ENCODE measurements at places on chromosomes 7 and 10.
A peak's percentile ranks its signal among the peaks of the same experiment; 100 is the strongest.

- DNase-seq = no peak
Measured at GRCh38 chr7:158828133-158829020, 932 bp downstream of the ESYT2 start.

DNA sequence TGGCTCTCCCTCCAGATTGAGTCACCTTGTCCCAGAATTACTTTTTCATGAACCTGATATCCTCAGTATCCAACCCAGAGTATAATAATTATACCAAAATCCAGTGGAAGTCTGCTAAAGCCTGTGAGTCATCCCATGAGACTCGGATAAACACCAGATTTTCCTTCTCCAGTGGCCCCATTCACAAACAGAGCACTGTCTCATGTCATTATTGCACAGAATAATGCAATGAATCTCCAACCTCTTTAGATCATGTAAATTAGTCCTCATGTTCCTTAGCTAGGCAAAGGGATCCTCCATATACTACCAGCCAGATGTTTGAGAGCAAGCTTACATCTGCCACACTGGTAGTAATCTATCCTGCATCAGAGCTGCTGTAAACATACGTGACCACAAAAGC is 89.0 kb downstream of the AMPH start:
- no peak for DNase-seq

DNA sequence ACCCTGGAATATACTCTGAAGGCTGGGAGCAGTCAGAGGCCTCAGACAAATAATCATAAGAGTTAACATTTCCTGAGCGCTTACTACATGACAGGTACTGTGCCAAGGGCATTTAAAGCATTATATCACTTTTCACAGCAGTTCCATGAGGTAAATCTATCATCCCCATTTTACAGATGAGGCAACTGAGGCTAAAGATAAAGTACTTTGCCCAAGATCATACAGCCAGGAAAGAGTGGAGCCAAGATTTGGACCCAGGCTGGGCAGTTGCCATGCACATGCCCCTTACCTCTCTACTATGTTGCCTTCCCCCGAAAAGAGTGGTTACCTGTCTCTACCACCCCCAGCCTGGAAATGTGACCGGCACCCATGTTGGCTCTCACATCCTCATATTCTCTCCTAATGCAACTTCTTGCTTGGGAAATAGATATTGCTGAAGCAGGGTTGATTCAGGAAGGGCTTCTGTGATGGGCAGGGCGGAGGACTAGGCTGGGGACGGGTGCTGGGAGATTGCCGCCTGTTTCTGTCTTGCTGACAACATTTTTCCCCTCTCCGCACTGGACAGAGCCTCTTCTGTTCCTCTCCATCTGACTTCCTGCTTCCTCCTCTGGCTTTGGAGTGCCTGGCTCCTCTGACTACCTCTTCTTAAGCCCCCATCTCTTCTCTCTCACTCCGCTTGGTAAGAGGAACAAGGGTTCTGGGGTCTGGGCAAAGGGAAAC is 13.8 kb downstream of the SMO start:
- no peak for DNase-seq

GRCh38 chr7:92044148-92044547 is 90.1 kb downstream of the CYP51A1 start:
- DNase-seq = no peak

GRCh38 chr10:114289096-114289436 is 50.0 kb downstream of the VWA2 start:
- DNase-seq = no peak

DNA sequence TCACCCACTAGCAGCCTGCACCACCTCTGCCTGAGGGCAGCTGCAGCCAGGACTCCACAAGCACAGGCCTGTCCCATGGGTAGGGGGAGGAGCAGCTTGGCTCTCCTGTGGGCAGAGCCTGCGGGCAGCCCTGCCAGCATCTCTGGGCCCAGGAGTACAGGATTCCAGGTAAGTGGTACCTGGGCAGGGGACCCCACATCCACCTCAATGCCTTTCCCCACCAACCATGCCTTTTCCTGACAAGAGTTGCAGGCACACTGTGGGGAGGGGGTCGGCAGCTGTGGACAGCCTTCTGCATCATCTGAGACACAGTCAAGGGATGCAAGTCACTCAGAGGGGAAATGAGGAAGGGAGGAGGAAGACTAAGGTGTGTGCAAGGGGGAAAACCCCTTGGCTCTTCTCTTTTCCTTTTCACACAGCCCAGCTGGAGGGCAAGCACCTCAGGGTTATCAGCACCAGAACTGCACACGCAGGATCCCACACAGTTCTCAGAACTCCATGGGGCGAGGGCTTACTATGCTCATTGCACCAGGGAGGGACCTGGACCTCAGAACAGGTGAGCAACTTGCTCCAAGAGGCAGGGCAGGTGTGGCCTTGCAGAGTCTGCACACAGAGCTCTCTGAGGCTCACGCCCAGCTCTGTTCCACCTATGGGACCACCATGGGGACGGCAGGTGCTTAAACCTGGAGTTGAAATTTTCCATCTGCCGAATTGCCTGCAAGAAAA is 16.5 kb upstream of the ANTXRL start:
- DNase-seq = no peak

DNA sequence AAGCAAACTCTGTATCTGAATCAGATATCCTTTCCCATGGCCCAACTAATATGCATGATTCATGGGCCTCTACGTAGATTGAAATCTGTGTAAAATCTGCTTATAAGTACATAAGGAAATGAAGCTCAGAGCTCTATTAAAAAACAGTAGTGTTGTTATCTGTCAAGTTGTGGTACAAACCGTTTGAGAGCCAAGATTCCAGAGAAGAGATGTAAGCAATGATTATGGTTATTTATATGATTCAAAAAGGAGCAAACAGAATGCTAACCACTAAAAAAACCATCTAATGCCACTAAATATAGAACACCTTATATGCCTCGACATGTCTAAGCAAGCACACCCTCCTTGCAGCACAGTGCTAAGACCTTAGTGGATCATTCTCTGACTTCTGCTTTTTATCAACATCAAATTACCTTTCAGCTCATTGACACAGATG is 26.6 kb downstream of the RPP38 start:
- DNase-seq = no peak

DNA sequence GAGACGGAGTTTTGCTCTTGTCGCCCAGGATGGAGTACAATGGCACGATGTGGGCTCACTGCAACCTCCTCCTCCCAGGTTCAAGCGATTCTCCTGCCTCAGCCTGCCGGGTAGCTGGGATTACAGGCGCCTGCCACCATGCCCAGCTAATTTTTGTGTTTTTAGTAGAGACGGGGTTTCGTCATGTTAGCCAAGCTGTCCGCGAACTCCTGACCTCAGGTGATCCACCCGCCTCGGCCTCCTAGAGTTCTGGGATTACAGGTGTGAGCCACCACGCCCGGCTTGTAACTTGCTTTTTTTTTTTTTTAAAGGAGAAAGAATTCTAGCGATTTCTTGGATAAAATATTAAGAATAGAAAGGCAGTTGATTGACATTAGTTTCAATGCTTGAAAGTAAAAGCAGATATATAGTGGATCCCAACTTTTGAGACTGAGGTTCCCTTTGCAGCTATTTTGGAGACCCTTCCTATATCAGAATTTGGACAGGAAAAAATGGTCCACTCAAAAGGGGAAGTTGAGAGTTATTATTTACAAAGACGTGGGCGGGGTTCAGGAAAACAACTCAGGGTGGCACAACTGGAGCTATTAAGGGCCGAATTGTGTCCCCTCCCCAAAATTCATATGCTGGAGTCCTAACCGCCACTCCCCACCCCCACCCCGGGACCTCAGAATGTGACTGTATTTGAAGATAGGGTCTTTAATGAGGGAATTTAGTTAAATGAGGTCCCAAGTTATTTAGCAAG is 1.3 kb upstream of the ERCC6 start:
- no peak for DNase-seq

GRCh38 chr7:138460176-138460648 is at the start of gene TRIM24:
Gene TRIM24, plus strand, starts transcription at chr7:138460259. Its CDS starts 290 bp downstream, at chr7:138460549.
- peak; percentile 99 for DNase-seq

- no peak for DNase-seq
Measured at GRCh38 chr10:129402459-129402858, 64.6 kb upstream of the MGMT start.

DNA sequence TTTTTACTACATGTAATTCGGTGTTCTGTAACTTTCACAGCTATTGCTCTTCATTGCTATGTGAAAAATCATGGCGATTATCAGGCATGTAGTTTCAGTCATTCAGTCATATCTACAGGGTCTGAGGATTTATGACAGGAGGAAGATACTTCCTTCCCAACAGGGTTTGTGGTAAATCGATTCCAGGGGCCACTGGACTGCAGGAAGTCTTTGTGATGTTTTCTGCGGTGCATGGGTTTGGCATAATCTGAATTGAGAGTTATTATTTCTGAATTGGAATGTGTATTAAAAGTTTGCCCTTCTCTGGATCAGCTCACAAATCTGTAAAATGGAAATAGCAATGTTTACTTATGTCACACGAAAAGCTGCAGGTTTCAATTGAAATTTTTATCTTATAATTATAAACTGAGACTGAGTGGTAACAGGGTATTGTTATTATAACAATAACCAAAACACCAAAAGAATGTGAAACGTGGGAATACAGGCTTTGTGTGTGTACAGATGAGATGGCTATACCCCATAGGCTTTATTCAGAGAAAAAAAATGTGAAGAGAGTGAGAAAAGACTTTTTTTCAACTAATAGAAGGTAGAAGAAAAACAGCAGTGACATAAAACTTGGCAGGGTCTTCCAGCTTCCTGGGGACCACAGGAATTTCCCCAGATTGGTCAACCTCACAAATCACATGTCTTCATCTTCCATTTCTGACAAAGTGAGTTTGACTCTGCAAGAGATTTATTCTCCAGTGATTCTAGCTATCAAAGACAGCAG is 307.7 kb upstream of the NFE2L3 start:
- DNase-seq = no peak

- no peak for DNase-seq
Measured at GRCh38 chr7:41688906-41689305, 14.0 kb downstream of the INHBA start.

GRCh38 chr7:94923412-94923811 is 16.0 kb downstream of the PPP1R9A start:
- no peak for DNase-seq

- no peak for DNase-seq
Measured at GRCh38 chr7:13092708-13093005, 405.2 kb downstream of the ARL4A start.

- DNase-seq = no peak
Measured at GRCh38 chr10:80421050-80421706, 12.8 kb downstream of the PRXL2A start.

- DNase-seq = no peak
Measured at GRCh38 chr7:14480281-14480680, 422.3 kb downstream of the DGKB start.

DNA sequence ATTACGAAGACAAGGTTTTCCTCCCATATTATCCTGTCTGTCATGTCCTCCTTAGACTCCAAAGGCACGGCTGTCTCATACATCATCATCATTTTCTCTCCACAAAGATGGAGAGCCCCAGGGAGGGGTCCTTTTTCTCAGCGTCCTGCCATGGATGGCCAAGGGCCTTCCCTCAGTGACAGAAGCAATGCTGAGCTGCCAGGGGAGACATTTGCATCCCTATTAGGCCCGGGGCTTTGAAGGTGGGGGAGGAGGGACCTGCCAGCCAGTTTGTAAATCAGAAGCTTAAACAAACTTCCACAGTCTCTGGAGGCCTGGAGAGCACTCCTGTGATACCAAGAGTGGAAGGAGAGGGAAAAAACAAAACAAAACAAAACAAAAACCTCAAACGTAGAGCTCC is 112.4 kb upstream of the ADO start:
- DNase-seq = no peak

GRCh38 chr10:77836299-77836820 is 90.2 kb downstream of the DLG5 start:
- DNase-seq = no peak

DNA sequence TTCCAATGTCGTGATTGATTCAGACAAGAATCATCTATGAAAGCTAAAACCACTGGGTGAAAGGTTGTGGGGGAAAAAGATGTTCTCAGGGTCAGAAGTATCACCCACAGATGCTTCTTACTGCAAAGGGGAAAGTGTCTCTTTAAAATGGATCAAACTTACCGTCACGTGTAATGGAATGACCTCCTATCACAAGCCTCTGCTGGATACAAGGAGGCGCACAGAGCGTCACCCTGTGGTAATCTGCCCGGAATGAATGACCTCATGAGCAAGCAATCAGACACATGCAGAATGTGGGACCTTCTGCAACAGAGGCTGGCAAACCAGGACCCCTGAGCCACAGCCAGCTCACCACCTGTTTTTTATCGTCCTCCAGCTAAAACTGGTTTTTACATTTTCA is 33.0 kb downstream of the WIPF3 start:
- no peak for DNase-seq

DNA sequence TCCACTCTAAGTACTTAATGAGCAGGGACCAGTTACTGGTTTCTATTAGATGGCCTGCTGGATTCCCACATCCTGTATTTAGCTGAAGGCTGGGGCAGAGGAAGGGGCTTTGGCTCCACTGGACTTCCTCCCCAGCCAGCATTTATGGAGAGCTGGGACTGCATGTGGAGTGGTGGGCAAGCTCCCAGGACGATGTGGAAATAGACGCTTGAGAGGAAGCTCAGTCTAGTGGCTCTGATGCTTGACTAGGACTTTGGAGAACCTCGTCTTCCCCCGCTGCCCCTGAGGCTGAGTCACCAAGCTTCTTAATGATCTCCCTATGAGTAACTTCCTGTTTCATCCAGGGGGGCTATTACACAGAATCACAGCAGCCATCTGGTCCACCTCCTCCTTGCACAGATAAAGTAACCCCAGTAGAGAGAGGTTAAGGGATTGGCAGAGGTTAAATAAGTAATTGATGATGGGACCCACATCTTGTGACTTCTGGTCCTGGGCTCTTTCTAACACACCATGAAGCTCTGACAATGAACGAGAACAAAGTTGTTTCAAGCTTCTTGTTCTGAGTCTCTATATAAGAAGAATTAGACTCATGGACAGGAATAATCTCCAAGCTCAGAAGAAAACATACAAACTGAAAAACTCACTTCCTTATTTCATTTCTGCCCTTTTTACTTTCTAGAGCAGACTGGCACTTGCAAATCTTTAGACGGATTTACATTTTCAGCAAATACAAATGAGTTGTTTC is 126.2 kb downstream of the PRPF18 start:
- DNase-seq = no peak

DNA sequence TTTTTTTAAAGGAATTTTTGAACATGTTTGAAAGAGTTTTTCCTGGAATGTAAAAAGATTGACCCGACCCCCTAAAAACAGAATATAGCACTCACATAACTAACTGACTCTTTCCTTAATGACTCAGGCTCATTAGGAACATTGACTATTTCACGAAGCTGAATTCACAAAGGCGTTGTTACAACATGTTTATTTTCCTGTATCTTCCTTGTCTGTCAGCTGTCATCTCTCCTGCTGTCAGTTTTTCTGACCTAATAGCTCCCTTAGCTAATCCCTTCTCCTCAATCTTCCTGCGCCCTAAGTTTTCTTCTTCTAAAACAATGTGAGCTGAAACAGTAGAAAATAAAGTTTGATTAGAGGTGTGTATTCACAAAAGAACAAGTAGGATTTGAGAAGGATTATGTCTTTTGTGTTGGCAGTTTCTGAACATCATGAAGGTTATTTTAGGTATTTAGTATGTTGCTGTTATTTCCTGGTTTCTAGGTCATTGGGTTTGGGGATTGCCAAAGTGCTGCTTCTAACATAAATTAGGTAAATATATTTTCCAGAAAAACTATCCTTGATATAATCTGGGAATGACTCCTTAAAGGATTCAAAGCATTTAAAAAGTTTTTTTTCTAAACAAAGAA is 4.6 kb upstream of the MDFIC start:
- no peak for DNase-seq
